ENCODE measurements at places on chromosomes 12 and 14. TPM values are rescaled to one million over a fixed set of nuclear protein-coding genes. Genes with fewer than 3 reads are reported as not detected.

Gene SLC8A3
- not detected for total RNA-seq

- H3K4me1 ChIP-seq = no peaks in the 10 kb centered on the region
- H3K36me3 ChIP-seq = no peaks in the 10 kb centered on the region
- H3K4me3 ChIP-seq = no peak overlapping the region
Measured at GRCh38 chr14:71783088-71783487, 149.1 kb upstream of the RGS6 start.

- no peaks in the 10 kb centered on the region for H3K36me3 ChIP-seq
- no peaks in the 10 kb centered on the region for H3K27me3 ChIP-seq
- H3K4me1 ChIP-seq = no peaks in the 10 kb centered on the region
- no peak overlapping the region for H3K27ac ChIP-seq
- H3K4me3 ChIP-seq = no peak overlapping the region
Measured at GRCh38 chr14:98548071-98548686, 723.8 kb downstream of the BCL11B start.

DNA sequence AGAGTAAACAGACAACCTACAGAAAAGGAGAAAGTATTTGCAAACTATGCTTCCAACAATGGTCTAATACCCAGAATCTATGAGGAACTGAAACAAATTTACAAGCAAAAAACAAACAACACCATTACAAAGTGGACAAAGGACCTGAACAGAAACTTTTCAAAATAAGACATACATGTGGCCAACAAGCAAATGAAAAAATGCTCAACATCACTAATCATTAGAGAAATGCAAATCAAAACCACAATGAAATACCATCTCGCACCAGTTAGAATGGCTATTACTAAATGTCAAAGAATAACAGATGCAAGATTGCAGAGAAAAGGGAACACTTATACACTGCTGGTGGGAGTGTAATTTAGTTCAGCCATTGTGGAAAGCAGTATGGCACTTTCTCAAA, 125.8 kb downstream of the C12orf42 start:
- H3K36me3 ChIP-seq = no peaks in the 10 kb centered on the region
- H3K27me3 ChIP-seq = no peaks in the 10 kb centered on the region
- H3K4me3 ChIP-seq = no peak overlapping the region
- no peaks in the 10 kb centered on the region for H3K4me1 ChIP-seq

DNA sequence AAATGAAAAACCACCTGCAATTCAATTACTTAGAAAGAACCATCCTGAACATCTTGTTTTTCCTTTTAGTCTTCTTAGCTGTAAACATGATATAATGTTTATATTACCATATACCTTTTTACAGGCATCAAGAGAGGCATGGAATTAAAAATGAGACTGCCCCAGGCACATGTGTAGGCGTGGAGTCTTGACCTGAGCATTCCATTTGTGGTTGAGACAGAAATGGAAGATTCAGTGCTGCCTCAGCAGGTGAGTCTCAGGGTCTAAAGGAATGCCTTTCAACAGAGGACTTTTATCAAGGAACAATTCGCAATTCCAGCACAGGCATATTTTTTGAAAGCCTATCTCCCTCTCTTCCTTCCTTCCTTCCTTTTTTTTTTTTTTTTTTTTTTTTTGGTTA, 8.0 kb upstream of the NANOGNB start:
- no peaks in the 10 kb centered on the region for H3K27me3 ChIP-seq
- H3K27ac ChIP-seq = no peak overlapping the region
- no peaks in the 10 kb centered on the region for H3K36me3 ChIP-seq
- DNase-seq = no peak
- no peak overlapping the region for H3K4me3 ChIP-seq
- peaks cover 8% of the 10 kb centered on the region for H3K4me1 ChIP-seq

GRCh38 chr14:105420101-105420973, 710 bp downstream of the MTA1 start:
- H3K4me1 ChIP-seq = peaks cover 37% of the 10 kb centered on the region
- H3K27me3 ChIP-seq = no peaks in the 10 kb centered on the region
- no peak for DNase-seq
- H3K36me3 ChIP-seq = peaks cover 4% of the 10 kb centered on the region

GRCh38 chr14:24475261-24475660, 32.7 kb upstream of the SDR39U1 start:
- no peak overlapping the region for H3K27ac ChIP-seq
- H3K36me3 ChIP-seq = no peaks in the 10 kb centered on the region

Gene KLRC4
- not detected for total RNA-seq

DNA sequence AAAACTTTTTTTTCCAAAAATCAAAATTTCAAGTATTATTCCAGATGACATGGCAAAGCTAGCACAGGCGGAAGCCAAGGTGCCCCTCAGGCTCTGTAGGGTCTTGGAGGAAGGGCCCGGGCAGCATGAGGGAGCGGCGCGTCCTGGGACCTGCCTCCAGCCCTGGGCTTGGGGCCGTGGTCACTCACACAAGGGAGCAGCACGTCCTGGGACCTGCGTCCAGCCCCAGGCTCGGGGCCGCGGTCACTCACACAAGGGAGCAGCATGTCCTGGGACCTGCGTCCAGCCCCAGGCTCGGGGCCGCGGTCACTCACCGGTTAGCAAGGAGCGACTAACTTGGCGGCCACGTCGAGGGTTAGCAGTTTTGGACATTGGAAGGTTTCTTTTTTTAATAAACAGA, 11.9 kb upstream of the GOLGA3 start:
- no peak for DNase-seq
- H3K27me3 ChIP-seq = no peaks in the 10 kb centered on the region
- H3K4me3 ChIP-seq = no peak overlapping the region
- H3K27ac ChIP-seq = no peak overlapping the region
- H3K4me1 ChIP-seq = peaks cover 15% of the 10 kb centered on the region

DNA sequence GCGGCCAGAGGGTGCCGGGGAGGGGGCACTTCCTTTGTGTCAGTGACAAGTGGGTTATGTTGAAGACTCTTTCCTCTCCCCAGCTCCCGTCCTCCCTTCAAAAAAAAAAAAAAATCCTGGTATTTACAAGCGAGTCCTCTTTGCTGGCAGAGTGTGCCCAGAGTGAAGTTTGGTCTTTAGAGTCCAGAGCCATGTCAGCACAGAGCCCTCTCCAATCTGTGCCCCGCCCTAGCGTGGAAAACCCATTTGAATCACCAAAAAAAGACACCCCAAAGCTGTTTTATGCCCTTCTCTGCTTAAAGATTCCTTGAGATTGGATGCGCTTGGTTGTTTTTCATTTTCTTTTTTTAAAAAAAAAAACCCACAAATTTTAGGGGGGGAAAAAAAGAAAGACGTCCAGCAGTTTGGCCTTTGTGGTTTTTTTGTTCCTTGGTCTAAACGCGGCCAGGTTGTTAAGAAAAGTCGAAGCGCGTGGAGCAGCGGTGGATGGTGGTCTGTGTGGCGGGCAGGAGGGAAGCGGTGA, 3.3 kb downstream of the NKX2-1 start:
- peaks cover 87% of the 10 kb centered on the region for H3K27me3 ChIP-seq
- H3K4me1 ChIP-seq = peaks cover 22% of the 10 kb centered on the region
- H3K27ac ChIP-seq = no peak overlapping the region
- H3K4me3 ChIP-seq = no peak overlapping the region

DNA sequence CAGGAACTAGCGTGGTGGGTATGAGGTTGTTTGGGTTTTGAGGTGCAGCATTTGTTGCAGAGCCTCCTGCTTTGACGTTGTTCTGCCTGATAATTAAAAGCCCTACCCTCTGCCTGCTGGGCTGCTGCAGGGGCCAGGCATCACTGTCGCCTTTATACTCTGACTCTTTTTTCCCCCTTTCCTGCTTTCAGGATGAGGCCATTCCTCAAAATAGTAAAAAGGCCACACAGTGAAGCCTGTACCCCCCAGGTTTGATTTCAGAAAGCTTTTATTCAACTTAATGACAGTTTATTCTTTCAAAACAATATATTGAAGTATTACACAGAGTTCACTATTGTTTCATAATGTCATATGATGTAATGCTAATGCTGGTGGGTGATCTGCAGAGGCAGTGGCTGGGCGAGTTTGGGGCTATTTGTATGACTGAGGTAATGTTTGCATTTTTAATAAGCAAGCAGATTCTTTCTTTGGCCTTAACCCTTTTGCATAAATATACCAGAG, 9.1 kb downstream of the BORCS5 start:
- no peak overlapping the region for H3K27ac ChIP-seq
- H3K36me3 ChIP-seq = peaks cover 21% of the 10 kb centered on the region
- peaks cover 15% of the 10 kb centered on the region for H3K4me1 ChIP-seq
- no peak overlapping the region for H3K4me3 ChIP-seq
- no peak for DNase-seq

DNA sequence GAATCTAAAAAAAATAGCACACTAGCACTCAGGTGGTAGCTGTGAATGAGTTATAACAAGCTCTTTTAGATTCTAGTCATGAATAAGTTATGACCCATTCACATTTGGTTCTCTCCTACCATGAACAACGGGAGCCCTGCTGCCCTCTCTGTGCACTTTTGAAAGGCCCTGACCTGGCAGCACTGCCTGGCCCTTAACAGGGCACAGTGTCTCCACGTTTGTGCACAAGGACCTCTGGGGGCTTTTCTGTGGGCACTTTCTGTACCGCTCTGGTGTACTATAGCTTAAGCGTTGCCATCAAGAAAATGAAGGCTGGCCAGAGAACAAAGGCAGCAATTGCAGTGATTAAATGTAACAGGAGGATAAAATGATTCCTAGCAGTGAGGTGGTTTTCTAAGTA, 21.2 kb downstream of the CCDC92 start:
- H3K36me3 ChIP-seq = peaks cover 4% of the 10 kb centered on the region
- no peaks in the 10 kb centered on the region for H3K4me1 ChIP-seq
- H3K27ac ChIP-seq = no peak overlapping the region
- DNase-seq = no peak
- no peak overlapping the region for H3K4me3 ChIP-seq

Gene SLC7A8
- 0.73 TPM for total RNA-seq

Gene PRKD1
- not detected for total RNA-seq

- peak within 1 kb of the TSS; percentile 97 for H3K4me3 ChIP-seq
- peak within 1 kb of the TSS; percentile 100 for H3K27ac ChIP-seq
- H3K4me1 ChIP-seq = peaks cover 83% of the 10 kb centered on the region
- H3K27me3 ChIP-seq = no peaks in the 10 kb centered on the region
Measured at GRCh38 chr14:105486163-105486973, at the start of gene CRIP1. Gene CRIP1 (plus strand): TSS chr14:105486886. CDS start chr14:105487260, 374 bp downstream.

- H3K4me3 ChIP-seq = no peak overlapping the region
- H3K4me1 ChIP-seq = no peaks in the 10 kb centered on the region
- no peak for DNase-seq
- no peaks in the 10 kb centered on the region for H3K27me3 ChIP-seq
Measured at GRCh38 chr12:40825156-40825555, 132.9 kb downstream of the CNTN1 start.

- H3K36me3 ChIP-seq = no peaks in the 10 kb centered on the region
- H3K4me1 ChIP-seq = no peaks in the 10 kb centered on the region
- no peak overlapping the region for H3K27ac ChIP-seq
- no peak overlapping the region for H3K4me3 ChIP-seq
- no peaks in the 10 kb centered on the region for H3K27me3 ChIP-seq
Measured at GRCh38 chr14:92783813-92784431, 10.2 kb upstream of the GOLGA5 start.

DNA sequence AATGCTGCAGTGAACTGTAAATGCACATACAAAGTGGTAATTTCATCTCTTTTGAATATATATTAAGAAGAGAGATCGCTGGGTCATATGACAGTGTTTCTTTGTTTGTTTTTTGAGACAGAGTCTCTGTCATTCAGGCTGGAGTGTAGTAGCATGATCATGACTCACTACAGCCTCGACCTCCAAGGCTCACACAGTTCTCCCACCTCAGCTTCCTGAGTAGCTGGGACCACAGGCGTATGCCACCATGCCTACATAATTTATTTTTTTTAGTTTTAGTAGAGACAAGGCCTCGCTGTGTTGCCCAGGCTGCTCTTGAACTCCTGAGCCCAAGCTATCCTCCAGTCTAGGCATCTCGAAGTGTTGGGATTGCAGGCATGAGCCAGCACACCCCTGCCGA, 62.4 kb upstream of the ACSS3 start:
- no peaks in the 10 kb centered on the region for H3K27me3 ChIP-seq
- H3K27ac ChIP-seq = no peak overlapping the region

GRCh38 chr14:56592746-56593544, 13.3 kb downstream of the TMEM260 start:
- peaks cover 24% of the 10 kb centered on the region for H3K36me3 ChIP-seq
- DNase-seq = no peak
- H3K4me1 ChIP-seq = no peaks in the 10 kb centered on the region
- H3K27me3 ChIP-seq = no peaks in the 10 kb centered on the region

GRCh38 chr12:54502485-54502884, 4.9 kb downstream of the NCKAP1L start:
- H3K27me3 ChIP-seq = no peaks in the 10 kb centered on the region
- H3K4me1 ChIP-seq = peaks cover 33% of the 10 kb centered on the region
- DNase-seq = no peak
- no peak overlapping the region for H3K27ac ChIP-seq

- no peak overlapping the region for H3K4me3 ChIP-seq
- no peak overlapping the region for H3K27ac ChIP-seq
- H3K27me3 ChIP-seq = no peaks in the 10 kb centered on the region
- no peaks in the 10 kb centered on the region for H3K36me3 ChIP-seq
- H3K4me1 ChIP-seq = no peaks in the 10 kb centered on the region
Measured at GRCh38 chr12:90042920-90043641, 334.4 kb upstream of the ATP2B1 start.

- H3K27ac ChIP-seq = peak overlapping the region; percentile 94
- H3K4me1 ChIP-seq = peaks cover 36% of the 10 kb centered on the region
- no peak for DNase-seq
- H3K27me3 ChIP-seq = no peaks in the 10 kb centered on the region
Measured at GRCh38 chr12:43760396-43760795, 1.6 kb downstream of the IRAK4 start.

DNA sequence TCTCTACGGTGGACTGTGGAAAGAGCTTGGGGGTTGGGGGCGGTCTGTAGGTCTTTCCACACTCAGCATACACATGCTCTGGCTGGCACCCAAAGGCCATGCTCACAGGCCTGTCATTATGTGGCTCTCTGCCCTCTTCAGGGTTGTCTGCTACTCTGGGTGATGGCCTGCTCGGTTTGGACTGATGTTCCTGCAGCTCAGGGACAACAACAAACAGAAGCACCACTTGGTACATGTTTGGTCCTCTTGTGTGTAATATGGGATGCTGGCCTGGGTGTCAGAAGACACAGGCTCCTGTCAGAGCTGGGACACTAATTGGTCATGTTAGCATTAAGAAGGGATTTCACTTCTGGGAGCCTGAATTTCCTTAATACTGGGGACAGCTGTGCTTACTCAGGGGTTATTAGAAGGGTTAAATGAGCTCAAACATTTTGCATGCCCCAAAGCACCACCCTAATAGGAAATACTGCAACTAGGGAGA, 32.7 kb upstream of the SELPLG start:
- DNase-seq = no peak
- H3K27me3 ChIP-seq = no peaks in the 10 kb centered on the region
- no peak overlapping the region for H3K4me3 ChIP-seq
- H3K27ac ChIP-seq = no peak overlapping the region
- no peaks in the 10 kb centered on the region for H3K36me3 ChIP-seq
